ENCODE measurements at places on chromosomes 4 and X.

- DNase-seq = no peak
These were observed 1443.4 kb upstream of the TENM3 start for GRCh38 chr4:180799798-180800197.

DNA sequence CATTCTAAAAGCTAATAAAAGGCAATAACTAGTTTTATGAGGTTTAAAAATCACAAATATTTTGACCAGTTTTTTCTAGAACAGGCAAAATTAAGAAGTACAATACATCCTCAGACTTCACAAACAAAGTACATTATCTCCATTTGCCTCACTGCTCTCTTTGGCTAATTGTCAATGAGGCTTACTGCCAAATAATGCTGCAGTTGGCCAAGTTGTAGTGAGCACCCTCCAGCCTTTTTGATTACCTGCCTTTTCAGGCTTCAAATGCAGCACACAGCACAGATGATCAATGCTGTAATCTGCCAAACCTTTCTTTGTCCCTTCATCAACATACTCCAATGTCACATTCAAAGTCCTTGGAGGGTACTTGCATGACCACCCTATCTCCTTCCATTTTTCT lies 605.2 kb downstream of the KLHL13 start:
- no peak for DNase-seq

- no peak for DNase-seq
These were observed 373 bp upstream of the INTS6L start for GRCh38 chrX:135520022-135520552.

DNA sequence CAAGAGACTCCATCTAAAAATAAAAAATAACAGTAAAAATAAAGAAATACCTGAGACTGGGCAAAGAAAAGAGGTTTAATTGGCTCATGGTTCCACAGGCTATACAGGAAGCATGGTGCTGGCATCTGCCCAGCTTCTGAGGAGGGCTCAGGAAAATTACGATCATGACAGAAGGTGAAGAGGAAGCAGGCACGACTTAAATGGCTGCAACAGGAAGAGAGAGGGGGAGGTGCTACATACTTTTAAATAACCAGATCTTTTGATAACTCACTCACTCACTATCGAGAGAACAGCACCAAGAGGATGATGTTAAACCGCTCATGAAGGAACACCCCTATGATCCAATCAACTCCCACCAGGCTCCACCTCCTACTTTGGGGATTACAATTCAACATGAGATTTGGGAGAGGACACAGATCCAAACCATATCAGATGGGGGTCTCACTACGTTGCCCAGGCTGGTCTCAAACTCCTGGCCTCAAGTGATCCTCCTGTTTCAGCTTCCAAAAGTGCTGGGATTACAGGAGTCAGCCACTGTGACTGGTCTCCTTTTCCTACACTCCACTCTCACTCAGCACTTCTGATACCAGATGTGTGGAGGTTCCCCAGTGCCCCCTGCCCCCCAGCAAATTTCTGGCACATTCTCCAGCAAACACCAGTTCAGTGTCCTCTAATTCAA lies 11.9 kb upstream of the ZNF157 start:
- no peak for DNase-seq

GRCh38 chr4:102641793-102642192 lies 119.0 kb downstream of the MANBA start:
- DNase-seq = no peak

DNA sequence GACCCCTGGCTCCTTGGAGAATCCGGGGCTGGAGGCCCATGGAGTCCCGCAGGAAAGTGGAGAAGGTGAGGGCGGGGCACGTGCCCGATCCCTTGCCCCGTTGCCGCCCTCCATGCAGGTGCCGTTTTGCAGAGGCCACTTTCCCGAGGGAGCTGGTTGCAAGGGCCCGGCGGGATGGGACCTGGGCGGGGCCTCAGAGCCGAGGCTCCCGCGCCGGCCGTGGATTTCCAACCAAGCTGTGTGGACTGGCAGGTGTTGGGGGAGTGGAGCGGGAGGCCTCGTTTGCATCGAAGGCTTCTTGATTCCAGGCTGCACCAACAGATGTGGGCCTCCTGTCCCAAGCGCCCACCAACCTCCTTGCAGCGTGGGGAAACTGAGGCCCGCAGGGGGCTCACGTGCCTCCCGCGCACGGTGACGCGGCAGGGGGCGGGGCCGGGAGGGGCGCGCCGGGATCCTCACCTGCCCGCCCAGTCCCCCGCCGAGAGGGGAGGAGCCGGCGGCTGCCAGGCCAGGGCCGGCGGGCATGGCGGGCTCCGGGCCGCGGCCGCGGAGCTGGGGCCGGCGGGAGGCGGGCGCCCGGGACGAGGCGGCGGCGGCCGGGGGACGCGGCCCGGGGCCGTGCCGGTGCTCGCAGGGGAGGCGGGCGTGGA lies 24.9 kb downstream of the SH3BP2 start:
- DNase-seq = peak; percentile 67

GRCh38 chrX:151954730-151955129 lies 19.7 kb downstream of the GABRE start:
- no peak for DNase-seq

Measured in progenitor cell of endocrine pancreas (in vitro differentiated cells).